ENCODE measurements at places on chromosomes 6 and 20.

DNA sequence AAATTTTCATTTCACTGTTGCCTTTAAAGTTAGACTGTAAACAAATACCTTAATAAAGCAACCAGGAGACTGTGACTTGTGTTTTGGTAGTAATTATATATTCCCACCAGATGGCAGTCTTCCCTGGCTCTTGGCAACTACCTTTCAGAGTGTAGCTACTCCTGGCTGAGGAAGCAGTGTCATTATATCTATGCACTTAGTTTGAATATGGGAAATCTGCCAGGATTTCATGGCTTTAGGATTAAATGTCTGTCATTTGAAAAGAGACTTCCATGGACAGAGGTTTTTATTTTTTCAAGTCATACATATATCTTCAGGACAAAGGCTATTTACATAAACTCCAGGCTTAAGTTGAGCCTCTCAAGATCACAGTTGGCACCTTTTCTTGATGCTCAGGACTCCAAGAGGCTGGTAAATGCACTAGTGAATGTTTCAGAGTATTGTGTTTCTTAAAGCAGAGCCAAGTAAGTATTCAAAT is 160.1 kb downstream of the C6orf58 start:
- no peak for DNase-seq

DNA sequence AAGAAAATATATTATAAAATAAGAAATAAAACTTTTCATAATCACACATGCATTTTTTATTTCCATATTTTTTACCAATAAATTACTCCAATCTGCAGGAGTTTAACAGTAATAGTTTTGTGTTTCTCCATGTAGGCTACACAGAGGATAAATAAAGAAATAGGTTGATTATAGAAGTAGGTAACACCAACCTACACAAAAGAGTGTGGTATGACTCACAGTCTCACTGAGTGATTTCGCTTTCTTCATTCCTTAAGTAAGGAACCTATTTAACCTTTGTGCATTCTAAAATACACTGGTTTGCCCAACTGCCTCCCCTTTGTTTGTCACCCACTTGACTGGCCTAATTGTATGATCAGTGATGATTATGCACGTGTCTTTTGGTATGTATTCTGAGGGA is 244.2 kb upstream of the RIMS1 start:
- no peak for DNase-seq

GRCh38 chr6:128192972-128193371 is 292.1 kb upstream of the THEMIS start:
- no peak for DNase-seq

DNA sequence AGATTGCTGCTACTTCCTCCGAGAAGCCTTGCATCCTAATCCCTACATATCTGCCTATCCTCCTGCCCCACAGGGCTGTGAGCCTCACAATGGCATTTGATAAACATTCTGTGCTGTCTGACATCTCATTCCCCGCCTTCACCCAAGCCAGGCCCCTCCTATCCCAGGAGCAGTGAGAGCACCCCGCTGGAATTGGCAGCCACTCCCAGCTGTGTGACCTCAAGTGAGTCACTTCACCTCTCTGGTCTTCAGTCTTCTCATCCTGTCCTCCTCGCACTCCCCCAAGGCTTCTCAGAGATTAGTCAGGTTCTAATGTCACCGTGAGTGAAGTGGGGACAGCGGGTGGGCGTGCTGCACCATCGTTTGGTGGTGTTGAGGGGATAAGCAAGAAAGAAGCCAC is 81.7 kb downstream of the CDH22 start:
- DNase-seq: no peak

DNA sequence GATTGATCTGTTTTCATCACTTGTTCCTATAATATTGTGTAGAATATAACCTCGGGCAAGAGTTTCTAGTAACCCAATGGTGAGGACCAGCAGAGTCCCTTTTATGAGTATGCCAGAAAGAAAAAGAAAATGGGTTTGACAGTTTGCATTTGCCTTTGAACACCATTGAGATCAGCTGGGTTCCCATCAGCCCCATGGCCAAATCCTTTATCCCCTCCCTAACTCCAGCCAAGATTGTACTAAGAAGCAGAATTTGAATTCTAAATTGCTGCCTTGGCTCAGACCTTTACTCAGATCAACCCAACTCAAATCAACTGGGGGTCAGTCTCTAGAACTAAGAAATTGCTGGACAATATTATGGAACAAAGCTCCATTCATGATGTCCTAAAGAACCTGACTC is 187.4 kb downstream of the TBC1D7 start:
- DNase-seq: no peak

DNA sequence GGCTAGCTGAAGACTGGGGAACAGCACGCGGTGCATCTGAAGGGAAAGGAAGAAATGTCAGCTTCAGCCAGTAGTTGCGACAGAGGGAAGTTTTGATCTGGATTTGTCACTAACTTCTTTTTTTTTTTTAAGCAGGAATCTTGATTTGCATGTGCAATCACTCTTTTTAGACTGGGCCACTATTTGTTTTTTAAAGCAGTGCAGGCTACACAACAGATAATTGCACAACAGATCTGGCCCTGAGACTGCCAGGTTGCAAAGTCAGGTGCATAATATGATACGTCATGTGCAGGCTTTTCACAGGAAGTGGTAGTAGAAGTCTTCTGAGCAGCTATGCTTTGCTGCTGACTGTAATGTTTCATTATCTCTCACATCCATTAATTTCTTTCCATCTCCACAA is 13.5 kb downstream of the PFDN4 start:
- DNase-seq: no peak

GRCh38 chr6:31686483-31686882 is 5.6 kb upstream of the LY6G5C start:
- no peak for DNase-seq

GRCh38 chr6:81063891-81064290 is 688.6 kb downstream of the TENT5A start:
- DNase-seq: no peak

DNA sequence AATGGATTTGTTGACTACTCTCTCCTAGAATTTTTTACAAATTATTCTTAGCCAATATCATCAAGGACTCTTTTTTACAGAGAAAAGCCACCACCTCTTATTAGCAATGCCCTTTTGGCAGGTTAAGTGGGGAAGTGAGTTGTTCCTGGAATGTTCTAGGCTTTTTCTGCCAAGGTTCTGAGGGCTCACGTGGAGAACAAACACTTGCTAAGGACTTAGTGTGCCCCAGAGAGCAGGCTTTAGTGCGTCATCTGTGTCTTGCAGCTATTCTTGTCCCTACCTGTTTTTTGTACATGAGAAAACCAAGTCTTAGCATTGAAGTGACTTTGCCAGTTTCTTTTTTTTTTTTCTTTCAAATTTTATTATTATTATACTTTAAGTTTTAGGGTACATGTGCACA is 33.5 kb downstream of the CFAP61 start:
- DNase-seq: no peak
